Neural progenitor cell (in vitro differentiated cells): ENCODE measurements at places on chromosomes 13 and 19. TPM values are rescaled to one million over a fixed set of nuclear protein-coding genes. Genes with fewer than 3 reads are reported as not detected.
A peak's percentile ranks its signal among the peaks of the same experiment; 100 is the strongest.

GRCh38 chr13:23146006-23146405, 34.8 kb upstream of the SGCG start:
- no peak for DNase-seq

DNA sequence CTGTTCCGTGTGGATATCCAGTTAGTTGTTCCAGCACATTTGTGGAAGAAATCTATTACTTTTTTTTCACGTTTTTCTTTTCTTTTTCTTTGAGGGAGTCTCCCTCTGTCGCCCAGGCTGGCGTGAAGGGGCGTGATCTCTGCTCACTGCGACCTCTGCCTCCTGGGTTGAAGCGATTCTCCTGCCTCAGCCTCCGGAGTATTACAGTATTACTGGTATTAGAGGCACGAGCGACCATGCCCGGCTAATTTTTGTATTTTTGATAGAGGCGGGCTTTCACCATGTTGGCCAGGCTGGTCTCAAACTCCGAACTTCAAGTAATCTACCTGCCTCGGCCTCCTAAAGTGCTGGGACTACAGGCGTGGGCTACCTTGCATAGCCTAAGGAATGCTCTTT, 43.6 kb downstream of the ZNF611 start:
- peak; percentile 13 for DNase-seq

- peak; percentile 85 for DNase-seq
Measured at GRCh38 chr19:11479090-11479897, 1.6 kb downstream of the ELAVL3 start.

DNA sequence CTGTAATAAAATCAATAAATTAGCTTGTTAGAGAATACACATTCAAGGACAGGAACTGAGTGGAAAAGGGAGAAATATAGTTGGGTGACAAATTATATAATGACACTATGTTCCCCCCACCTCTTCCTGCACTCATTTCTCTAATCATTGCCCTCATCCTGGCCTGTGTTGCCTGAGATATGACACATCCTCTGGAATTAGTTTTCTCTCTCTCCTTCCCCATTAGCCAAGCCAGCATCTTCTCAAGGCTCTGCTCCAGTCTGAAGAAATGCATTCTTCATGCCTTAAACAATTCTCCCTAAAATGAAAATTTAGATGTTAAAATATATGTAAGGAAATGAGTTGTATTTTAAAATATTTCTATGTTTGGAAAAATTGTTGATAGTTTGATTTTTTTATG, 280.3 kb downstream of the POU4F1 start:
- no peak for DNase-seq

DNA sequence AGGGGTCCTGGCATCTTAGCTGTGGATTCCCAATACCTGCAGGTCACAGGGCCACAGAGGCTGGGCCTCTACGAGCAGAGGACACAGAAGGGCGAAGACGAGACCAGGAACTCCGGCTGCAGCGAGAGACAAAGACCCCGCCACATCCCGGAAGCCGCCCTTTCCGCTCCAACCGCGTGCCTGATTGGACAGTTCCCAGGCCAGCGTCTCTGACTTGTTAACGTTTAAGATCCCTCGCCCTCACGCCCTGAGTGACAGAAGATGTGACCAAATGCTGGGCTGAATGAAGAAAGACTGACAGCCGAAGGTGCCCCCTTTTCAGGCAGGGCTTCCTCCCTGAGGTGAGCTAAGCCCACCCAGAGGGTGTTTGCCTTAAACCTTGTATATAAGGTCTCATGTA, at the start of gene ZNF98:
Gene ZNF98, minus strand, starts transcription at position 136 of the 400 bp plus-strand sequence. Its CDS starts 122 bp downstream, at position 14.
- DNase-seq: no peak

DNA sequence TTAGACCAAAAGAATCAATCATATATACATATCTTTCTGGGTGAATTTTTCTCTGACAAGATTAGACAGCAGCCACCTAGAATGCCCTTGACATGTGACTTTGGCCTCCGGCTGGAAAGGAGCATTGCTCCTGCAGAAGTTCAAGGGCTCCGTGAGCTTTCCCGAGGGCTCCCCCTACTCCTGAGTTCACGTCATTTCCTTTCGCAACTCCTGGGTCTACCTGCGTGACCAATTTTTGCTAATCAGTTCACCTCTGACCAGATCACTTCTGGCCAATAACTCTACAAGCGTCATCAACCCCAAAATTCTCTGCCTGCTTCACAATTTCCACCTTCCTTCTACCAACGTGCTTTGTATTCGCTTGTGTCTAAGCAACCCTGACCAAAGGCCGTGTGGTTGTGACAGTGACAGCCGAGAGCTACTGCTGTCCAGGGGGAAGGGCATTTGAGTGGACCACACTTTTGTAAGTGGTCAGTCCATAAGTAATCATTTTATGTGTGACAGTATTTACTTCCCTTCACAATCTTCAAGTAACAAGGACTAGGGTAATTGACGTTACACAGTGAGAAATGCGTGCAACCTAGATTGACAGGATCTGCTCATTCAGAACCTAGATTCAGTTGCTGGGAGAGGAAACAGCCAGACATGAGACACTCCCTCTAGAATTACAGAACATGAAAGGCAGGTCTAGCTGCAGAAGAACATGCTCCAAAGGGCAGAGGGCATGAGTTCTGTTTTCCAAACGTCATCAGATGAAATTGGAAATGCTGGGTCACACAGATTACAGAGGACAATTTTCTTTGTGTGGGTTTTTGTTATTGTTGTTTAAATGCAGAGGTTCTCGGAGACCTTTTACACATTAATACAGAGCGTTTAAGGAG, 145.9 kb upstream of the SPACA7 start:
- DNase-seq: no peak

DNA sequence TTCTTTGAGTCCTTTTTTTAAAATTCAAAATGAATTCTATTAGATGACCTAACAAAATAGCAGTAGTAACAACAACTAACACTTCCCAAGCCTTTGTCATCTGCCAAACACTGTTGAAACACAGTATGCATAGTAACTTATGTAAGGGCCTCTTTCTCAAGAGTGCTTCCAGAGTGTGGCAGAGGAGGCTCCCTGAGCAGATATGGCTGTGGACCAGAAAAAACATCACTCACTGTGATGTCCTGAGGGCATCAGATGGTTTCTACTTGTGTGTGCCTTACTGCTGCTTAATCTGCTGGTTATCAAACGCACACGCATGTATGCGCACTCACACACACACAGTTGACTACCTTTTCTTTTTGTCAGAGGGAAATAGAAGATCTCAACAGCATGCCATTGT, 110.8 kb downstream of the DLEU7 start:
- no peak for DNase-seq

DNA sequence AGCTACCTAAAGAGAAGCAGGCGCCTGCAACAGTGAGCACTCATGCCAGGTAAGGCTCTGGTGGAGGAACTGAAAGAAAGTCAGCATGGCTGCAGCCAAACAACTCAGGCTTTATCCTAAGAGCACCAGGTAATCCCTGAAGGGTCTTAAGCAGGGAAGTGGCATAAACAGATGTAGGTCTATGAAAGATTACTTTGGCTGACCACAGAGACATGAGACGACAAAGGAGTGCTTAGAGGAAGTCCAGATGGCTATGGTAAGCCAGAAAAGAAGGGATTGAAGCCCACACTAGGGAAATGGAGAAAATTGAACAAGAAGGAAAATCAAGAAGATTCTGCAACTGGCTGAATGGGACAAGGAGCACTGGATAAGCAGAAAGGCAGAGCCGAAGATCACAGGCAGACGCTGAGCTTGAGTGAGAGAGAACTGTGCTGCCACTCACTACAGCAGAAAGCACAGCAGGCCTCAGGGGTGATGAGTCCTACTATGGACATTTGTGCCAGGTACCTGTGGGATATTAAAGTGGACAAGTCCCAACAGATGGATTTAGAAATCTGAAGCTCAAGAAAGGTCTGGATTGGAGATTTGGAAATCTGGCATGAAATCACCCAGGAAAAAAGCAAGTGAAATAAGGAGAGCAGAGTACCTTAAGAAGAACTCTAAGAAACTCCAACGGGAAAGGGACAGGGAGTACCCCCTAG, 4.2 kb downstream of the RCBTB1 start:
- DNase-seq: no peak

- peak; percentile 93 for DNase-seq
Measured at GRCh38 chr19:40217934-40218890, at the start of gene TTC9B. TSS of gene TTC9B (minus strand) at chr19:40218384. CDS start at chr19:40218381, 3 bp downstream.

DNA sequence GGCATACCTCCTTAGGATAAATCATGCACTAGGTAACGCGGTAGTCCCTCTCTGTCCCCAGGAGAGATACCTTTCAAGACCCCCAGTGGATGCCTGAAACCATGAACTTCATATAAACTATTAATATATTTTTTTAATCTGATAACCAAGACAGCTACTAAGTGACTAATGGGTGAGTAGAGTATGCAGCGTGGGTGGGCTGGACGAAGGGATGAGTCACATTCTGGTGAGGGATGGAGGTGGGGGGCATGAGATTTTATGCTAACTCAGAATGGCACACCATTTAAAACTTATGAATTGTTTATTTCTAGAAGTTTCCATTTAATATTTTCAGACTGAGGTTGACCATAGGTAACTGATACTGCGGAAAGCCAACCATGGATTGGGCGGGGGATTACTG, 46.2 kb downstream of the CDK8 start:
- DNase-seq: no peak

GRCh38 chr19:23554548-23554947, 132.5 kb downstream of the ZNF675 start:
- no peak for DNase-seq

- DNase-seq: peak; percentile 59
Measured at GRCh38 chr13:48542581-48543341, 9.9 kb upstream of the RCBTB2 start.

GRCh38 chr19:29277102-29277501, 64.2 kb upstream of the UQCRFS1 start:
- DNase-seq: peak; percentile 46

DNA sequence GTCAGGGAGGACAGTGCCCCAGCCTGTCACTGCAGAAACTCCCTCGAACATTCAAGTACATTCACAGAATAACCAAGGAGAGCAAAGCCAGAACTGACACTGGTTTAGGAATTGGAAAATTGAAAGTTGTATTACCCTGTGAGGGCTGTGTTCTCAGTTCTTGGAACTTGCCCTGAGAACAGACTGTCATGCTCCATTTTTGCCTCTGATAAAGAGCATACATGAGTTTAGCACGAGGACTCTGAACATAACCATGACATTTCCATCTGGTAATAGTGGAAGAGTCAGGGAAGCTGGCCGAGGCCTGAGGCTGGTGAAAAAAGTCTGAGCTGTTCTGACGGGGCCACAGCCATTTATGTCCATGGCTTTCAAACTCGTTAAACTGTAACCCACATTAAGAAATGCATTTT, 15.2 kb upstream of the SLC25A30 start:
- DNase-seq: no peak

DNA sequence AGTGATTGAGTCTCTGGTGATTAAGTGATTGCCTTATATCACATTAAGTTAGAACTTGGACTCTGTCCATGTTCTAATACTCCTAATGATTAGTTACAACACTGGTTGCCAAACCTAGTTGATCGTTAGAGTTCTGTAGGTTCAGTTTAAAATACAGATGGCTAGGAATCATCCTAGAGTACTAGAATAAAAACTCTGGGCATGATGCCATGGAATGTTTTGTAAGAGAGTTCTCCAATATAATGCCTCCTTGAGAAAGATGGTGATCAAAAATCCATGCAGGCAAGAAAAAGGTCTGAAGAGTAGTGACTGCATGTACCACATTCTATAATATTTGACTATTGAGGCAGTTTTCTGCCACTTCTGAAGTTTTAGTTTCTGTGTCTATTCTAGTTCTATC, 176.3 kb downstream of the GPC5 start:
- no peak for DNase-seq

- no peak for DNase-seq
Measured at GRCh38 chr13:99031832-99032231, 54.0 kb upstream of the DOCK9 start.

- DNase-seq: no peak
Measured at GRCh38 chr13:97798836-97799235, 154.6 kb upstream of the IPO5 start.

DNA sequence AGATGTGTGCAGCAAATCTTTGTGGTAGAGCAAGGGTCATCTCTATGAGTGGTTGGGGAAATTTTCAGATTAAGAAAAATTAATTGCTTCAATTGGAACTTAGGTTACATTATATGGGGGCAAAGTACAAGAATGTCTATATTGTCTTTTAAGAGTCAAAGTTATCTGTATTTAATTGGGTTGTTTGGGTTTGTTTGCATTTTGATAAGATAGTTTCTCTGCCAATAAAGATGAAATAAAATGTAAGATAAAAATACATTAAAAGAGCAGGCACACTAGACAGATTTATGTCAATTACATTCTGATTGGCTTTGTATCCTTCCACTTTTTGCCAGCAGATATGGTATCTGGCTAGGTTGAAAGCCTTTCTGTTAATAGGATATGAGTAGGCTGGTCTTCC, 317.2 kb downstream of the OXGR1 start:
- no peak for DNase-seq

GRCh38 chr13:64688893-64689677, 2541.1 kb downstream of the PCDH9 start:
- no peak for DNase-seq

DNA sequence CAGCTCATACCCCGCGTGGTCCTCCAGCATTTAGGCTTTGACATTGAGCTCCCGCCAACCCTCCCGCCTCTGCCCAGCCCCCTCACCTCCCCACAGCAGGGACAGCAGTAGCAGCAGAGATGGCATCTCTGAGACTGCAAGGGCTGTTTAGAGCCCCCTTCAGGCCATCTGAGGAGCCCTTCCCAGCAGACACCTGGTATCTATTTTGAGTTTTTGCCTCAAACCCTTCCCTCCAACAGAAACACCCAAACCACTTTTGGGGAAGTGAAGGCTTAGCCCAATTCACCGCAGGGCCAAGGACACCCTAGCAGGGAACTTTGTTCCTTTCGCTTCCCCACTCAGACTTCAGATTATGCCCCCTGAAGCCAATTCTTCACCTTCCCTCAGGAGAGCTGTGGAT, 6.3 kb upstream of the ZNF175 start:
- no peak for DNase-seq

DNA sequence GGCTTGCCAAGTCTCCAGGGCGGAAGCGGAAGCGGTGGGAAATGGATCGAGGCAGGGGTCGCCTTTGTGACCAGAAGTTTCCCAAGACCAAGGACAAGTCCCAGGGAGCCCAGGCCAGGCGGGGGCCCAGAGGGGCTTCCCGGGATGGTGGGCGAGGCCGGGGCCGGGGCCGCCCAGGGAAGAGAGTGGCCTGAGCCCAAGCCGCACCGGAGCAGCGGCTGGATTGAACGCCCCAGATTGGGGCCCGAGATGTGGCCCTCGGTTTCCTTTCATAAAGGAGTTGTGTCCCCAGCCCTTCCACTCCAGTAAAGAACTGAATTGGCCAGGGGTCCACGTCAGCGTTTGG, 548 bp upstream of the P2RY11 start:
- no peak for DNase-seq

DNA sequence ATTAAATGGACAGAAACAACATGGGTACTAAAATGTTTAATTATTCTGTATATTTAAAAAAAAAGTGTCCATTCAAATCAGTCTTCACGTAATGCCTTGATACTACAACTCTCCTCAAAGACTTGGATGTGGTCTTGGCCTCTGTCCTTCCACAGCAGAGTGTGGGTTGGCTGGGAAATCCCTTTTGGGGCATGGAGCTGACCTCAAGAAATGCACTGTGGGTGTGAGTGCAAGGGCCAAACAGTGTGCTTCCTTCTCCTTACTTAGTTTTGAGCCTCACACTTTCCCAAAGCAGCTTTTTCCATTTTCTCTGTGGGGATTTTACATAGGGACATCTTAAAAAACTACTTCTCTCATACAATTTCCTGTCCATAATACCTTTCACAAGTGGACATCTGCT, 607.4 kb downstream of the EFNB2 start:
- no peak for DNase-seq

ZNF585A gene
- total RNA-seq: 9.9 and 10.6 TPM in 2 replicates

C2CD4C gene
- 2.3 and 18.6 TPM in 2 replicates for total RNA-seq

PSG5 gene
- not detected in 2 replicates for total RNA-seq

SBNO2 gene
- 3.3 and 16.2 TPM in 2 replicates for total RNA-seq

MCEMP1 gene
- total RNA-seq: not detected in 2 replicates

MCF2L gene
- 40.4 and 59.2 TPM in 2 replicates for total RNA-seq

NLRP7 gene
- total RNA-seq: 0.09 TPM in 1 of 2 replicates, not detected in the other

KBTBD7 gene
- total RNA-seq: 18.5 and 24.7 TPM in 2 replicates

MTIF3 gene
- total RNA-seq: 47.0 and 65.8 TPM in 2 replicates
